ENCODE measurements at places on chromosomes 3 and 15. TPM values are rescaled to one million over a fixed set of nuclear protein-coding genes. Genes with fewer than 3 reads are reported as not detected.
A peak's percentile ranks its signal among the peaks of the same experiment; 100 is the strongest.

Gene FOXB1
- total RNA-seq, result 1.2 TPM

Gene STAB1
- 0.16 TPM for total RNA-seq

Gene PPP1R14D
- not detected for total RNA-seq

GRCh38 chr15:69647142-69647513 lies 194.5 kb downstream of the RPLP1 start:
- H3K4me3 ChIP-seq, result no peak overlapping the region
- no peaks in the 10 kb centered on the region for H3K36me3 ChIP-seq
- DNase-seq, result no peak
- peaks cover 18% of the 10 kb centered on the region for H3K27me3 ChIP-seq
- H3K4me1 ChIP-seq, result no peaks in the 10 kb centered on the region

DNA sequence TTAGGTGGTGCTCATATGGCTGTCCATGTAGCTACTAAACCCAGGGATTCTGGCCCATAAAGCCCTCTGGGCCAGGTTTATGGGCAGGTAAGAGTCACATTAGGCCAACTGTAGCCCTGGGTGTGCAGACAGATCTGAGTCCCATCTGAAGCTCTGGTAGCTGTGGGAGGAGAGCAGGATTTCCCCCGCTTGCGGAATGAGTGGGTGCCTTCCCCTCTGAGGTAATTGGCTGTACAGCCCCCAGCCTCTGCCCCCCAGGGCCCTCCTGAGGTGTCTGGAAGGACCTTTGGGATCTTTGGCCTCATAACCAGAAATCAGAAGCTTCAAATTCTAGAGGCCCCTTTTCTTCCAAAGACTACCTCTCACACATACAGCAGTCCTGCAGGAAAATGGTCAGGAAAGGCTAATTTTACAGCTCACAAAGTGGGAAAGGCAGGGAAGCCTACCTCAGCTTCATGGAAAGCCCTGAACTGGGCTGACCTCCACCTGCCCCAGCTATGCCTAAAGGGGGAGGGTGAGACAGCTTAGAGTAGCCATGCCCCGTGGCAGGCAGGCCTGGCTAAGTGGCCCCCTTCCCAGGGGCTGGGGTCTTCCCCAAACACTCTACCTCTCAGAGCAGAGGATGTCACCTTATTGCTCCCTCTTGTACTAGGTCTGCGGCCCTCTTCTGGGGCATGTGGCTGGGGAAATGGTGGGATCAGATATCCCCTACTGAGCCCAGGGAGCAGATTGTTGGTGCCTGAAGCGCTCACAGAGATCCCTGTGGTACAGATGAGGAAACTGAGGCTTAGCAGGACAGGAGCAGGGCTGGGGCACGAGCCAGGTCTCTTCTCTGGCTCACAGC lies 16.8 kb downstream of the HEMK1 start:
- peak overlapping the region; percentile 22 for H3K4me3 ChIP-seq
- H3K36me3 ChIP-seq, result peaks cover 33% of the 10 kb centered on the region
- peaks cover 85% of the 10 kb centered on the region for H3K4me1 ChIP-seq
- peak overlapping the region; percentile 88 for H3K27ac ChIP-seq
- no peak for DNase-seq
